Mesenchymal stem cell (in vitro differentiated cells and primary cell): ENCODE measurements at places on chromosomes 2 and 18.

DNA sequence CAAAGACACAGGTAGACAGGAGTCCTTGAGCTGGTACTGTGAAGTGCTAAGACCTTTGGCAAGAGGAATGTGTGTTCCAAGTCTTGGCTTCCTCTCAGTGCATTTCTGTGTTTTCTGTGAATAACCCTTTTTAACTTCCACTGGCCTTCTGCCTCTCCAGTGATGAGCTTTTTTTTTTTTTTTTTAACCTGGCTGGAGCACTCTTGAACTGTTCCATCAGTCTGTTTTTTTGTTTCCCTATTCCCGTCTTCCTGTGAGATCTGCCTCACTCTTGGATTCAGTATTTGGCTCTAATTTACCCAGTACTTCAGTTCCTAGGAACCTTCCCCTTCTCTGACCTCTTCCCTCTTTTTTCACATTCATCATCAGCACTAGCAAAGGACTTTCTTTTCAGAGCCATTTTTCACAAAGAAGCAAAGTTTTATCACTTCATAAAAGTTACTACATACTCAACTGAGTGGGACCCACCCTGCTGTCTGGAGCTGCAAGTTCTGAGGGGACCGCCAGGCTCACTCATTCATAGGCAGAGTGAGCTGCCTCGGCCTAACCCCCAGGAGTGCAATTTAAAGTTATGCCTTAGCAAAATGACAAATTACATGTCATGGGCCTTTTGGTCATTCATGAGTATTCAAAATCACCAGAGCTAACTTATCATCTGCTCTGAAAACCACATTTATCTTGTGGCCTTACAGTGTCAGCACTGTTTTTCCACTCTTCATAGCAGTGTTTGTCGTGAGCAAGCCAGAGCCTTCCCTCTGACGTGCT is 126.9 kb upstream of the DAPL1 start:
- no peak overlapping the region for H3K27ac ChIP-seq
- DNase-seq, result peak; percentile 19
- H3K27me3 ChIP-seq, result no peaks in the 10 kb centered on the region
- H3K4me1 ChIP-seq, result peaks cover 2% of the 10 kb centered on the region

GRCh38 chr18:11757084-11757590 is 68.1 kb downstream of the GNAL start:
- no peak overlapping the region for H3K27ac ChIP-seq
- H3K4me3 ChIP-seq, result no peak overlapping the region
- H3K36me3 ChIP-seq, result no peaks in the 10 kb centered on the region
- peaks cover 34% of the 10 kb centered on the region for H3K27me3 ChIP-seq

DNA sequence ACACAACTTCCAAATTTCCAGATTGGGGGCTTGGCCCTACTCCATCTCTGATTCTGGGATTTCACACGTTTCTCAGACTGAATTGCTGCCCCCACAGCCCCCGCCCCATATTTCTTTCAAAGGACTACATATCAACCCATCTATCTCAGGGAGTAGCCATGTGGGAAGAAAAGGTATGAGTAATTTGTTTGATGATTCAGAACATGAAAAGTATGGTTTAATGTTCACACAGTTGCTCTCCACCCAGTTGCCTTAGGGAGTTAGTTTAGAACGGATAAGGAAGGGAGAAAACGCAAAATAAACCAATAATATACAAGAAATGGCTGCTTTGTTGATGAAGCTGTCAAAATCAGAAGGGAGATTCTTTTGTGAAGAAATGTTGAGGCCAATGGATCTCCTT is 145.1 kb downstream of the PIEZO2 start:
- H3K36me3 ChIP-seq, result no peaks in the 10 kb centered on the region
- peak; percentile 72 for DNase-seq
- H3K4me3 ChIP-seq, result no peak overlapping the region

- no peak for DNase-seq
- H3K4me1 ChIP-seq, result no peaks in the 10 kb centered on the region
- H3K27ac ChIP-seq, result no peak overlapping the region
- no peaks in the 10 kb centered on the region for H3K36me3 ChIP-seq
Observed at GRCh38 chr2:146807568-146808168, 1037.2 kb upstream of the ACVR2A start.

- H3K4me1 ChIP-seq, result peaks cover 7% of the 10 kb centered on the region
- H3K4me3 ChIP-seq, result peak overlapping the region; percentile 79
- no peaks in the 10 kb centered on the region for H3K36me3 ChIP-seq
- DNase-seq, result no peak
- peaks cover 8% of the 10 kb centered on the region for H3K27me3 ChIP-seq
- peak overlapping the region; percentile 21 for H3K27ac ChIP-seq
Observed at GRCh38 chr18:28176698-28176947, 307 bp downstream of the CDH2 start.

DNA sequence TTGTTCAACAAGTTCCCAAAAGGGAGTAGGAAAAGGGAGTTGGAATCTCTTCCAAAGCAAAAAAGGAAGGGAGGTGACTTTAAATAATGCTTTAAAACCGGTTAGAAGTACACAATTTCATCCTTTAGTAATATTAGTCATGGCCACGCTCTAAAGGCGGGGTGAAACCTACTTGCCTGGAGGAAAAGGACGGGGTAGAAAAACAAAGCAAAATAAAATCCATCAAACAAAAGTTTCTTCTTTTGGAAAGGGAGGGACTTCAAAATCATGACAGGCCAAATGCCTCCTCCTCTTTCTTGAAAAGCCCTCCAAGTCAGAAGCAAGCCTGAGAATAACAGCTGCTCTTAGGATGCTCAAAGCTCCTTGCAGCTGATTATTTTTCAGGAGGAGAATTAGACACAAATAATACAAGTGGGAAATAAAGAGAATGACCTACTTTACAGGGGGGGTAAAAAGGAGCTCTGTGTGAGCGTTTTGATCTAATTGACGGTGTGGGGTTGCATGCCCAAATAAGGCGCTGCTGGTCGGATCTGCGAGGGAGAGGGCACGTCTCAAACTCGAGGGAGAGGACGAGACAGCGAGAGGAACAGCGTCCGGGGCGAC is 1.8 kb upstream of the NPAS2 start:
- no peak for DNase-seq
- H3K27ac ChIP-seq, result no peak overlapping the region
- H3K36me3 ChIP-seq, result no peaks in the 10 kb centered on the region
- peaks cover 42% of the 10 kb centered on the region for H3K27me3 ChIP-seq

GRCh38 chr2:102233132-102233884 is 46.5 kb downstream of the IL1RL2 start:
- no peak overlapping the region for H3K4me3 ChIP-seq
- no peaks in the 10 kb centered on the region for H3K27me3 ChIP-seq
- no peak overlapping the region for H3K27ac ChIP-seq
- peaks cover 7% of the 10 kb centered on the region for H3K4me1 ChIP-seq
- no peak for DNase-seq
- H3K36me3 ChIP-seq, result peaks cover 12% of the 10 kb centered on the region

DNA sequence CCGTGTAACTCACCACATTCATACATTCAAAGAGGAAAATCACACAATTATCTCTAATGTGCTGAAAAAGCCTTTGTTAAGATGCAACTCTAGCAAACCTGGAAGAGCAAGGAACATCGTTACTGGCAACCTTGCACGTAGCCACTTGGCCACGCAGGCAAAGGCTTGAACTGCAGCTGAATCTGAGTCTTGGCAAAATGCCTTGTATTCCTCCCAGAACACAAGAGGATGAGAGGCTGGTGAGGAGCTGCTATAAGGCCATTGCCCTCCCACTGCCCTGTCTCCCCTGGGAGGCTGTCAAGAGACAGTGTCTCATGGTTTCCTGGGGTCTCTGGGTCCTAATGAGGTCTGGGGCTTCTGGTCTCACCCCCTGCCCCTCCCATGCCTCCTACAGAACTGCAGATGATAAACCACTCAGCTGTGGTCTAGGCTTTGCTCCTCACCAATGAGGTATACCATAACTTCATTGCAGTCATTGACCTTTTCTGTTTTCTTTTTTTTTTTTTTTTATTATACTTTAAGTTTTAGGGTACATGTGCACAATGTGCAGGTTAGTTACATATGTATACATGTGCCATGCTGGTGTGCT is 141.4 kb downstream of the SPP2 start:
- no peak overlapping the region for H3K27ac ChIP-seq
- DNase-seq, result no peak
- peaks cover 4% of the 10 kb centered on the region for H3K4me1 ChIP-seq

- DNase-seq, result no peak
- H3K27me3 ChIP-seq, result no peaks in the 10 kb centered on the region
- H3K4me1 ChIP-seq, result peaks cover 11% of the 10 kb centered on the region
- no peak overlapping the region for H3K27ac ChIP-seq
Observed at GRCh38 chr18:12747530-12748315, 44.9 kb downstream of the PSMG2 start.

DNA sequence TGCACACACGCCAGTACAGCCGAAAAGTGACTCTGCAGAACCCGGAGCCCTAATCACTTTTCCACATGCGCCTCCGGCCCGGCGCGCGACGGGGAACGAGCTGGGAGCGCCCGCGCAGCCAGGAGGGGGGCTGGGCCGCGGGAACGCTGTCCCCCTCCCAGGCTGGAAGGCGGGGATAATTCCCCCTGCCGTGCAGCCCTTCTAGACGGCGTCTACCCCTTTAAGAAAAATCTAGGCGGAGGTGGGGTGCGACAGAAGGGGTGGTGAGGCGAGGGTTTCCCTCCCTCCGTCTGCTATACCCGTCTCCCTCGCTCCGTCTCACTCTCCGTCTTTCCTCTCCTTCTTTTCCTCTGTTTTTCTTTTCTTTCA is 2.4 kb downstream of the CYP26B1 start:
- H3K4me3 ChIP-seq, result peak overlapping the region; percentile 87
- peak; percentile 30 for DNase-seq
- no peaks in the 10 kb centered on the region for H3K36me3 ChIP-seq
- H3K4me1 ChIP-seq, result peaks cover 53% of the 10 kb centered on the region
- no peak overlapping the region for H3K27ac ChIP-seq

DNA sequence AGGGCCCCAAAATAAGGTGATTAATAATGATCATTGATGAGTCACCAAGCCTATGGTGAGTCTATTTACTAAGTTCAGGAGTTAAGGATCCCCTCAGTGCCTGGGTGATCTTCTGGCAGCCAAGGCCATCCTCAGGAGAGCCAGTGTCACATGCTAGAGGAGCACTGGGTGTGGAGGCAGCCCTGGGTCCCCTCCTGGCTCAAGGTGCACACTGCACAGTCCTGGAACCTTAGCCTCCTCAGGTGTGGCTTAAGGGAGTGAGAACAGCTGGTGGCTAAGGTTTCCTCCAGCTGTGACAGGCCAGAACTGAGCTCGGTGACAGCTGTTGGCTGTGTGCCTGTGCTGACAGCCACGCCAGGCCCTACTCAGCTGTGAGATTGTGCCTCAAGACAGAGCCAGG is 52.1 kb upstream of the ACAA2 start:
- H3K4me3 ChIP-seq, result no peak overlapping the region
- DNase-seq, result no peak
- H3K36me3 ChIP-seq, result no peaks in the 10 kb centered on the region

DNA sequence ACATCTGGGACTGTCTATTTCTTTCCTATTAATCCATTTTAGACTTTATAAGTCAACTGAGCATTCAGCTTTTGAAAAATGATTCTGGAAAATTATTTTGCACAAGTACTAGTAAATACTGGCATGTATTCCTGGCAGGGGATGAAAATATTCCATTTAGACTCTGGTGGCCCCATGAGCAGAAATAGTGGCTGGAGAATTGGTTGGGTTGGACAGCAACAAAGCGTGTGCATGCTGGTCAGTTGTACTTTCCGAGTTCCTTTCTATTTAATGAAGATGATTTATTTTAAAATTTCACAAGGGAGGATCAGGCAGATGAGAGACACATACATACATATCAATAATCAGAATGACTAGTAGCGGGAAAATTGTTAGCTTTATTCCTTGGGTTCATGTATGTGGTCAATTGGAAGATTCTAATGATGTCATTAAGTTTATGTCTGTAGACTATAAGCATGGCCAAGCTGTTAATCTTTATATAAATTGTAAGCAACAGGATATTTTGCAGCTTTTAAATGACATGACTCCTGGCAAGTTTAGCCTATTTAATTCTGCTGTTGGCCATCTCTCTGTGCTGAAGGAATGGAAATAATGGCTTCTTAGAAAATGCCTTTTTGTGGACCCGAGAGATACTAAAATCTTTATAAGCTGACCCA is 541.6 kb downstream of the SLC4A3 start:
- no peak overlapping the region for H3K27ac ChIP-seq
- no peaks in the 10 kb centered on the region for H3K27me3 ChIP-seq
- no peaks in the 10 kb centered on the region for H3K4me1 ChIP-seq

DNA sequence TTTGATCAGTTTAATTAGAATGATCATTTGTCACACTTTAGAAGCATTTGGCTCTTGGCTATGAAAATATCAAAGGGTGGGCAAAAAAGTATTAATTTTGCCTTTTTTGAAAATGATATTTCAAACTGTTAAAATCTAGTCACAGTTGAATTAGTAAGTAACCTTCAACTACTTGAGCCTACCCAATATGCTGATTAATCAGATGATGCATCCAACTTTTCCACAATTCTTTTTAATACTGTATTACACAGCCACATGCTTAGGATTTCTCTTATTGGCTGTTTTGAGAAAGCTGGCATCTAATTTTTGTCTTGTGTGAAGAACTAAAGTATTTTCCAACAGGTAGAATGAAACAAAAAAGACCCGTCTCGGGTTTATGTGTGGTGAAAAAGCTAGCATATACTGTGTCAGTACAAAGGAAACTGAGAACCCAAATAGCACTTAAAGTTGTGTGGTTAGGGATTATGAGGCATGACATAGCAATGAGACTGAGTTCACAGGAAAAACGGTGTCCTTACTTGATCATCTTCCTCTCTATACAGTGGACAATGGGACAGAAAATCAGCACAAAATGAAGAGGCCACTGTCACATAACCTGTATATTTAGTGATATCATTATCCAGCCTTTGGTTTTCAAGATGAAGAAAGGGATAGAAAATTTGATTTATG is 11.7 kb downstream of the OSBPL6 start:
- H3K36me3 ChIP-seq, result no peaks in the 10 kb centered on the region
- H3K27ac ChIP-seq, result no peak overlapping the region
- no peaks in the 10 kb centered on the region for H3K4me1 ChIP-seq

DNA sequence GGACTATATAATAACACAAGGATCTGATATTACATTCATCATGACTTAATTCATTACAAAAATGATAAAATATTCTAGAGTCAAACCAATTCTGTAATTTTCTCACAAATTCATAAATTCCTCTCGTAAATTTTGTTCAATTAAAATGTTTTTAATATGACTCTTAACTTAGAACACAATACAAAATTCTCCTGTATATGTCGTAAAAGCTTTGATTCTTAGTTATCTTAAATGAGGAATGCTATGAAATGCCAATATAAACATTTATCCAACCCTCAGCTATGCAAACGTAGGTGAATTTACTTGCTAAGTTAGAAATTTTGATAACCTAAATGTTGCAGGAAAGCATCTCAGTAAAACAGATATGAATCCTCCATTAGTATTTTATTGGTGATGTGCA is 28.9 kb downstream of the ARHGAP15 start:
- H3K27ac ChIP-seq, result no peak overlapping the region
- no peaks in the 10 kb centered on the region for H3K27me3 ChIP-seq
- H3K4me3 ChIP-seq, result no peak overlapping the region
- no peak for DNase-seq

- H3K4me1 ChIP-seq, result no peaks in the 10 kb centered on the region
- no peak overlapping the region for H3K4me3 ChIP-seq
Observed at GRCh38 chr2:141317986-141318385, 812.8 kb downstream of the LRP1B start.
